ENCODE measurements at places on chromosomes 4 and X.

DNA sequence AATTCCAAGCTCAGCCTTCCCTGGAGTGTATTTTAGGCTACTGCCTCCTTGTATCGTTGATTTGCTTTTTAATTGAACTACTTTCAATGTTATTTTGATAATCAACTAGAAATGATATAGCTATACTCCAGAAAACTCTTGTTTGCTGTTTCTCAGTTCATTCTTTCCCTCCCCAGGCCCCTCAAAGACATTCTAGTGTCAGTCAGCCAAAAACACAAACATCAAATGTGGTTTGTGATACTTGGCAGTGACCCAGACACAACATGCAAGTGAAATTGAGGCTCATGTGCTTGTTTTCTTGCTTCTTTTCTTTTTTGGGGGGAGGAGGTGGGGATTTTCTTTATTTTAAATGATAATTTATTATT, 7.6 kb downstream of the FAT4 start:
- DNase-seq: no peak

DNA sequence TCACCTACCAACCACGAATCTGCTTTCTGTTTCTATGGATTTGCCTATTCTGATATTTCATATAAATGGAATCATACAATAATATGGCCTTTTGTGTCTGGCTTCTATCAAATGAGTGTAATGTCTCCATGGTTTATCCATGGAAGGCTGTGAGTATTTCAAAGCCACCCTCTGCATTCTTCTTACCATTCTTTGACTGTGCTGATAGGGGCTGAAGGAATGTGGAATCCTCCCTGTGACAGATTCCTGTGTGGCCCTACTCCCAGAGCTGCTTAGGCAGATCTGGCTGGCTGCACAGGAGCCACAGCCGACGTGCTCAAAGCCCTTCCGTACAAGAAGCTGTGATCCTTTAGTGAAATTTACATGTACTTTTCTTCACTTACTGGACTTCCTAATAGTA, 163.2 kb downstream of the HS6ST2 start:
- no peak for DNase-seq

DNA sequence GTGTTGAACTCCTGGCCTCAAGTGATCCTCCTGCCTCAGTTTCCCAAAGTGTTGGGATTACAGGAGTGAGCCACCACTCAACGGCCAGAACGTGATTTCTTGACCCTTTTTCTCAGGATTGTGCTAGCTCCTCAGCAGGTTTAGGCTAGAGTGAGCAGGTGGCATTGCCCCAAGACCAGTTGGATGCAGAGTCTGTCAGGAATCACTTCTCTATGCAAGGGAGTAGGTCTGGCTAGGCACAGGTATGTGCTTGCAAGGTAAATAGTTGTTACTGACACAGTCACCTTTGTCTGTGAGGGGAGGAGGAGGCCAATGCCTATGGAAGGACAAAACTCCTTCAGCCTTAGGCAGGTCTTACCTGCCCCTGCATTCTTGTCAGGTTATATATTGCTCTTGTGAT, 24.2 kb downstream of the SLC25A5 start:
- DNase-seq: no peak

DNA sequence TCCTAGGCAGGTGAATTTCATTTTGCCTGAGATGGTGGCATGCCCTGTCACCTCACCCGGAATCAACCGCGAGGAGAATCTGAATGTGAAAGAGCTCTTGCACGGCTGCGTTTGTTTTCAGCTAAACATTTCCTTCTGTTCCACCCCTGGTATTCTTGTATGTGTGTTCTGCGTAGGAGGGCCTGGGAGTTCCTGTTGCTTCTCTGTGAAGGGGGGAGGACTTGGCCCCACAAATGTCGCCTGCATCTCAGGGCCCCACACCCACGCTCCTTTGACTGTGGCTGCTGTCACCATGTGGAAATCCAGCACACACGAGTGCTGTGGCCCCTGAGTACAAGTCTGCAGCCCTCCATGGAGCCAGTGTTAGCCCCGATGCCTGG, 45.8 kb upstream of the CLCN4 start:
- DNase-seq: peak; percentile 58

DNA sequence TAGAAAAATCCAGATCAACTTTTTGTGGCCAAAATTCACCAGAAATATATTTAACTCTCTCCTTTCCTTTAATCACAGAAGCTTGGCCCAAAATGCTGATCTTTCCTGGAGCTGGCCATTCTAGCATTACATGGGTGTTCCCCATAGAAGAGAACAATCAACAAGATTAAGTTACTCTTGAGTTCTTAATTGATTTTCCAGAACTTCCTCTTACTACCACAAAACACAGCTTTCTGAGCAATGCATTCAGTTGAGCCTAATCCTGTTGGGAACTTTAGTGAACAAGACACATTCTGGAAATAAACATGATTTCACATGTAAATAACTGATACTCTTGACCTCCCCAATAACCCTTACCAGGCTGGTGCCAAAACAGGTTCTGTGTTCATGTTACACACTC, 45.4 kb upstream of the STIM2 start:
- no peak for DNase-seq

DNA sequence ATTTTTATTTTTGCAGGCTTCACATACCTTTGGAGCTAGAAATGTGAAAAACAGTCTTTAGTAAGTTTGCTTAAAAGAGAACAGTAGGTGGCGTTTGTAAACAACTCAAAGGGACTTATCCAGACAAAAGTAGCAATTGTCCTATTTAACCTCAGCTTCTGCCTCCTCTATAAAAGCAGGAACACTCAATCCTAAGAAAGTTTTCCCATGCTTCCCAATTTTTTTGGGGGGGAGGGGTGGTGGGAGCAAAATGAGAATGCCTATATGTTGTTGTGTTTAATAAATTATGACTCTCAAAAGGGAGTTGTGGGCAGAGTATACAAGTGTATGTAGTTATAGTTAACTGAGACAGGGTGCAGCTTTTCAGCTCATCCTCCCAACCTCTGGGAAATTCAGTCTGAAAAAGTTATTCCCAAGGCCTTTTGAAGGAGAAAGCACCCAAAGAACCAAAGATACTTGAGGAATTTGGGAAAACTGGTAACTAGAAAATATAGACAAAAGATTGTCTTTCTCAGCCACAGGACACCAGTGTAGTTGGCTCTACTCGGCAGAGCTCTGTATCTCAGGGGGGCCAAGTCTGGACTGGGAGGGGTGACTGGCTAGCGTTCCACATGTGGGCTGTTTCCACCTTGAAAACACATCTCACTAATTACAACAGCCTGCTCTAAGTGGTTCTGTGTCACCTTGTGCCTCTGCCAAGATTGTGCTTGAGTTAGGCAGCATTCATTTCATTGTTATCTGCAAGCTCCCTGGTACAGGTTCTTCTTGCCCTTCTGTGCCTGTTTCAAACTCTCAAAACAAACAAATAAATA, 2.8 kb downstream of the SFRP2 start:
- DNase-seq: no peak

DNA sequence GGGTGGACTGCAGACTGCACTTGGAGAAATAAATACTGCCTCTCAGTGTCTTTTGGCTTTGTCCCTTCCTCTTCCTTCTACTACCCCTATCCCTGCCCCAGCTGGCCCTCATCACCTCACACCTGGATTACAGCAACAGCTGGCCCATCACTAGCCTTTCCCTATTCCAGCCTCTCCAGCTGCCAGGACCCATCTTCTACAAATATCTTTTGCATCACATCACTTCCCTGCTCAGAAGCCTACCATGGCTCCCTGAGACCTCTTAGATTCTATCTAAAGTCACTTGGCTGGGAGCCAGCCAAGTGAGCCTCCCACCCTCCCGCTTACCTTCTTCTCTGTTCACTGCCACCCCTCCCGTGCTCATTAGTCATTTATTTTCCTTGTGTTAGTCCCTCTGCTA, 66.8 kb downstream of the TSC22D3 start:
- no peak for DNase-seq

DNA sequence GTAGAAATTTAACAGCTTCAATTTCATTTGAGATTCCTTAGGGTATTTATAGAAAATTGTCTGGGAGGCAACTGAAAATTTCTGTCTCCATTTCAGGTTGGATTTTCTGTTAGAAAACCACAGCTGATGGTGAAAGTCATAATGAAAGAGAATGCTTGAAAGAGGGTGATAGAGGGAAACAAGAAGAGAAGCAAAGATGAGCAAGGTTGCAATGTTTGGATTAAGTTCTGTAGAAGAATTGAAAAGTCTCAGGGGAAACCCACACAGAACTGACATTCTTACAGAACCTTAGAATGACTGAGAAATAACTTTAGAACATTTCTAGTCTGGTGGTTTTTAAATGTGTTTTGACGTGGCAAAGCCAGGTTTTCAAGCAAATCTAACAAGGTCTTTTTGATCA, 14.7 kb downstream of the GBA3 start:
- no peak for DNase-seq

DNA sequence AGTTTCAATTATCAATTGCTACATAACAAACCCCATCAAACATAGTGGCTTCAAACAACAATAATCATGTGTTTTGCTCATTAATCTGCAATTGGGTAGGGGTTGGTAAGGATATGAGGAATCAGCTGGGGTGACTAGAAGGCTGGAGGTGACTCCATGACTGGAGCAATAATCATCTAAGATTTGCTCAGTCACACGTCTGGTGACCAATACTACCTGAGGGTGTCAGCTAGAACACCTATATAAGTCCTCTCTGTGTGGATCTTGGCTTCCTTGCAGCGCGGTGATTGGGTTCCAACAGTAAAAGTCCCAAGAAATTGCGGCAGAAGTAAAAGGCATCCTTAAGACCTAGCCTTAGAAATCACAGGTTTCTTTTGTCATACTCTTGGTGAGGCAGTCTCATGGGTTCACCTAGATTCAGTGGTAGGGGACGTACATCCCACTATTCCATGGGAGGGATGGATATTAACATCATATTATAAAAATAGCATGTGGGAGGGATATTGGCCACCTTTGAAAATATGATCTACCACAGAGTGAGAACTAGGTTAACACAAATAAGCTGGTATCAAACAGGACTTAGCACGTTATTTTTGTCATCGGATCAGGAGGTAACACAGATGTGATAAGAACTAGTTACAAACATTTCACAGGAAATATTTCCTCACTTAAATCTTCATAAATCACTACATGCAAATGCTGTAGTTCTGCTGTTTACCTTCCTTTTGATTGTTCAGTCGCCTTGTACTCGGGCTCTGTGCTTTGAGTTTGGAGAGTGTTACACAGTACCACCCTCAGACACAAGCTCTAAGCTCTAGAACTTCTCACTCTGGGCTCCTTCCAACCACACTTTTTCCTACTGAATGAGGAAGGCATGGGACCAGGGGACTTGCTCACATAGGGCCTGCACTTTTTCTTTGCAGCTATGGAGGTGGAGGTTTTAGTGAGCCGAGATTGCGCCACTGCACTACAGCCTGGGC, 78.3 kb downstream of the LARP7 start:
- DNase-seq: no peak

DNA sequence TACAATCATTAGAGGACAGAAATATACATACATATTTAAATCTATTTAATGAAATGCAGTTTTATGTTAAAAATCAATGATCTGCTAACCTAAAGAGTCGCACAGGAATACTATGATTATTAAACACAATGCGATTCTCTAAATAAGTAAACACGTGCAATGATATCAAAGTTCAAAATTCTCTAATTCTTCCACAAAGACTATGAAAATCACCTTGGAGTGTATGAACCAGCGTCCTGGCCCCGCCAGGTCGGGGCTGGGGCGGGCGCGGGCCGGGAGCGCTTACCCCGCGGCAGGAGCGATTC, 608 bp upstream of the FAM200B start:
- no peak for DNase-seq

- no peak for DNase-seq
Measured at GRCh38 chr4:156188596-156188995, 234.9 kb upstream of the CTSO start.

- DNase-seq: no peak
Measured at GRCh38 chr4:174396599-174397110, 112.9 kb downstream of the CEP44 start.

- no peak for DNase-seq
Measured at GRCh38 chr4:73408181-73408867, 4.2 kb downstream of the ALB start.

DNA sequence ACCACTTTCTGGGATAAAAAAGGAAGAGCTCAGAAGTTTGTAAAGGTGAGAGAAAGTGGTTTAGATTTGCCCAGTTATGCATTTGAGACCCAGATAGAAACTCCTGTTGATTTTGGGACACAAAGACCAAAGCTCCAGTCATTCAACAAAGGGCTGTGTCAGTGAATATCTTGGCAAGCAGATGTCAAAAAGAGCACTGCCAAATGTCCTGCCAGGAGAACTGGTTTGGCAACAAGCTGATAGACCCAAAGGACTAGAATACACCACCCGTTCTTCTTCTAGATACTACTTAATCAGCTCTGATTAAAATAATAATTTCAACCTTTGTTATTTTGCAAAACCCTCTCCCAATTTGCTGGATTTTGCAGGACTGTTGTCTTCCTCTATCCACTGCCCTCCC, 121.4 kb downstream of the NHS start:
- DNase-seq: no peak

DNA sequence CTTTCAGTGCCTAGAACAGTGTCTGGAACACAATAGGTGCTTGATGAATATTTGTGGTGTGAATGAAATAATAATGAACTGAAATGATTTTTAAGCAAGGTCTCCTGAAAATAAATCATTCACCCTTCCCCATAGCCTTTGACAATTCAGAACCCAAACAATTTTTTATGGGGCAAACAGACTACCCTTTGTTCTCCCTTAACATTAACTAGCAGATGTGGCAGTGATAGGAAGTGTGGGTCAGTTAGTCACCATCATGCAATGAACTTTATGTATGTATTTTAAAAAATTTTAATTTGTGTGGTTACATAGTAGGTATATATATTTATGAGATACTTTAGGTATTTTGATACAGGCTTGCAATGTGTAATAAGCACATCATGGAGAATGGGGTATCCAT, 27.2 kb upstream of the CD40LG start:
- no peak for DNase-seq

DNA sequence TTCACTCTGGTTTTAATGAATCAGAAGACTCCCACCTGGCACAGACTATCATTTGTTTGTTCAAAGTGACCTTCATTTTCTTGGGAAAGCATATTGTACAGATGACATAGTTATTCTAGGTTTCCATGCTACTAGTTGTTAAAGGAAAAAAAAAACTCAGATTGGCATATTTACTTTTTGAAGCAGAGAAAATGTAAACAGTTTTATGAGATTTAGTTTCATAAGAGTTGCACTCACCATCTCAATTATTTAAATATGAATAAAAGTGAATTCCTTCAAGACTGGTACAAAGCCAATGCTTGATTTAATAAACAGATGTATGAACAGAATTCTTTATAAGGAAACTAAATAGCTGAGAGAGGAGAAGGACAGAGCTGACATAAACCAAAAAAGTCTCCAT, 280.3 kb upstream of the UGT8 start:
- DNase-seq: no peak

- DNase-seq: no peak
Measured at GRCh38 chr4:4477391-4477790, 64.5 kb downstream of the STX18 start.

- no peak for DNase-seq
Measured at GRCh38 chrX:107857837-107858236, 32.2 kb downstream of the MID2 start.

DNA sequence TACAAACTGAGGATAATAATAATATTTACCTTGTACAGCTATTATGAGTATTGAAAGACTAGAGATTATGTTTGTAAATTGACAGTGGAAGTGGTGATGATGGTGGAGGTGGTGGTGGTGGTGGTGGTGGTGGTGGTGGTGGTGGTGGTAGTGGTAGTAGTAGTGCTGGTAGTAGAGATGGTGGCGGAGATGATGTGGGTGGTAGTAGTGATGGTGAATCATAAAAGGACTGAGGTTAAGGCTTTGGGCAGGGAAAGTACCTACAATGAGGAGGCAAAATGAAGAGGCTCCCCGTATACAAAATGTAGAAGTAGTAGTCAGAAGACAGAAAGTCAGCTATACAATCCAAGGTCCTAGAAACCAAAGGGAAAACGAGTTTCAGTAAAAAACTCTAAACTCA, 214.1 kb downstream of the BCOR start:
- no peak for DNase-seq
